ENCODE measurements at places on chromosomes 2 and 18. TPM values are rescaled to one million over a fixed set of nuclear protein-coding genes. Genes with fewer than 3 reads are reported as not detected.

GRCh38 chr18:56285387-56286065, 352.9 kb downstream of the TXNL1 start:
- no peak for DNase-seq

DNA sequence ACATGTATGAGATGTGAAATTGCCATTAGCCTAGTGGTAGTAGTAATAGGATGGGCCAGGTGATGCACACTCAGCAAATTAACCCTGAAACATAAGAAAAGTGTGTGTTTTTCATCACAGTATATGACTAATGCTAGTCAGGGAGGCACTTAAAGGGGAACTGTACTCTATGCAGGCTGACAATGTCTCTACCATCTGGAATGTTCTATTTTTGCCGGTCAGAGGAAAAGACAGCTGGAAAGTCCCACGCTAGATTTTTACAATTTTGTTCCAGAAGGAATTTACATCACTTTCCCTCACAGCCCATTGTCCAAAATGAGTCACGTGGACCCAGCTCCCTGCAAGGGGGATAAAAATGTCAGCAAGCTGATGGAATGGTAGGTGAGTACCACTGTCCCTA, 746.3 kb upstream of the CHAC2 start:
- no peak for DNase-seq

DNA sequence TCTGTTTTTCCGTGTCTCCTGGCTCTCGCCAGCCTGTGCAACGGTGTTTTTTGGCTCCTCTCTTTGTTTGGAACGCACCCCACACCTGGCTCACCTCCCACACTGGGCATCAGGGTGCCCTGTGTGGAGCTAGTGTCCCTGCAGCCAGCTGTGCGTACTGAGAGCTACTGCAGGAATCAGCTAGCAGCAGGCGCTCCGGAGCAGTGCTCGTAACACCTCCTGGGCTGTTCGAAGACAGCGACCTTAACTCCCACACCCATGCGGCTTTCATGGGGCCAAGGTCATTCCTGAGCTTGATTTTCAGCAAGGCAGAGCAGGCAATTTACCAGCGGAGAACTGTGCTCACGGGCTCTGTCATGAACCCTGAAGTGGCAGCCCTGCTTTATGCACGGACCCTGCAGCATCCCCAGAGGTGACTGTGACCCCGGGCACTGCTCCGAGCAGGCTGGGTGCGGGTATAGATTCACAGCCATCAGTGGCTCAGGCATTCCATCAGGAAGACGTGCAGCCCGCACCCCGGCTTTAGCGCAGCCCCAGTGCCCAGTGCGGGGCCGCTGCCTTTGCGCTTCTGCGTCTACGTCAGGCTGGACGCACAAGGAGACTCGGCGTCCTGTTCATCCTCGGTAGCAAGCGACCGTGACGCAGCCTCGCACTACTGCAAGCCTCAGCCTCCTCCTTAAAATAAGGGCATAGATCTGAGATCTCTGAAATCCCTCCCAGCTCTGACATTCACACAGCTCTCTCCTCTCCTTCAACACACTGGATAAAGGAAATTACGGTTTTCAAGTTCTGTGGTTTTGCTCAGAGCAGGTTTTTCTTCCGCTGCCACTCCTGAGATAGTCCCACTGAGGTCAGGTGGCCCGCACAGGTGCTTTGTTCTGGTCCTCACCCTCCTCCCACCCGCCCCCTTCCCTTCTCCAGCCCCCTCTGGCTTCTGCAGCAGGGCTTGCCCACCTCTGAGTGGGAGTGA, 58.2 kb downstream of the ADI1 start:
- no peak for DNase-seq

DNA sequence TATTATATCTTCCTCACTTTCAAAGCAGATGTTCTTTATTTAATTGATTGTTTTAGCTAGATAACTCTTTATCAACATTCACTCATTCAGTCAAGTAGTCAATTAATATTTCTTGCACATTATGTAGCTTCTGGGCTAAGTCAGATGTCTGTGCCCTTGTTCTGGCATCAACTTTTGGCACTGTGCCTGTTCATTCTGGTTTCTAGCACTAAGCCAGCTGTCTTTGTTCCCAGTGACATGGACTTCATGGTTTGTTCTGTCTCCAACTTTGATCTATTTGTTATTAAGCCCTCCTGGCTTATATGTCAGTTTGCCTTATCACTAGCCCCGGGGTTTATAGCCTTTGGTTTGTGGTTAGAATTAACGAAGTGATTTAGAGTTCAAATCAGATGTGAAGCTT, 247.9 kb upstream of the SYT4 start:
- no peak for DNase-seq

GRCh38 chr2:23823863-23824262, 103.1 kb downstream of the ATAD2B start:
- DNase-seq, result no peak

DNA sequence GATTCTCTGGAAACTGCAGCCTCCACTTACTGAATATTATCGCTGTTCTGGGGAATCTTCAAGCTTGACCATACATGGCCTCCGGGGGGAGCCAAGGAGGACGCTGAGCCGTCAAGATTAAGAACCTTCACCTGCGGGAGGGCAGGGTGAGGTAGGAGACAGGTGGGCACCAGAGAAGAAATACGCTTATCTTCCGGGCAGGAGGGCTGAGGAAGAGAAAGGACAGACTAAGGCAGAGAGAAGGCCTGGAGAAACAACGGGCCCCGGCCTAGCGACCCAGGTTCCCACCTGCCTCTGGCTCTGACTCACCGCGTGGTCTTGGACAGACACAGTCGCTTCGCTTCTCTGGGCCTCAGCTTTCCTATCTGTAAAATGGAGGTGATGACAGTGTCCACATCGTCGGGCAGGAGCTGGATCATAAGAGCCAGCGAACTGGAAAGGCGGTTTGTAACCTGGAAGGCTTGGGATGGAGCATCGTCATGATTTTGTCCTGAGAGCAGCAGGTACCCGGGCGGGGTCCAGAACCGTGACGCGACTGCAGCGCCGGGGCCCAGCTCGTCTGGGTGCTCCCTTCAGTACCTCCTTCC, 659 bp downstream of the ZNF142 start:
- peak; percentile 24 for DNase-seq

GRCh38 chr2:217271813-217272212, 411.9 kb upstream of the TNP1 start:
- DNase-seq, result no peak

DNA sequence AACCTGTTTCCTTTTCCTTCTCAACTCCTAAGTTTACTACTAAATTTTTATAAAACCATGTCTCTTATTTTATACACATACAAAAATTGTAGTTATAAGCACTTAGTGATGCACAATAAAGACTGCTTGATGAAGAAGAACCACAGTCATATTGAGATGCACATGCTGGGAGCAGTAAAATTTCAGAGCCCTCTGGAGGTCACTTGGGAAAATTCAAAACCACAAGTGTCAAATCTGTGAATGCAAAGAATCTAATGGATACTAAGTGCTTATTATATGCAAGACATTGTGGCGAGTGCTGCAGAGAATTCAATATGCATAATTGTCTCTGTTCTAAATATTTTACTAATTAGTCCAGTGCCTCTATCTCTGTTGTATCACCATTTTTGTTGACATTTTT, 180.5 kb downstream of the VWC2L start:
- no peak for DNase-seq

GRCh38 chr18:79956276-79956675, 4.8 kb upstream of the SLC66A2 start:
- no peak for DNase-seq

GRCh38 chr18:58290116-58290695, 246.2 kb downstream of the NEDD4L start:
- DNase-seq, result no peak

DNA sequence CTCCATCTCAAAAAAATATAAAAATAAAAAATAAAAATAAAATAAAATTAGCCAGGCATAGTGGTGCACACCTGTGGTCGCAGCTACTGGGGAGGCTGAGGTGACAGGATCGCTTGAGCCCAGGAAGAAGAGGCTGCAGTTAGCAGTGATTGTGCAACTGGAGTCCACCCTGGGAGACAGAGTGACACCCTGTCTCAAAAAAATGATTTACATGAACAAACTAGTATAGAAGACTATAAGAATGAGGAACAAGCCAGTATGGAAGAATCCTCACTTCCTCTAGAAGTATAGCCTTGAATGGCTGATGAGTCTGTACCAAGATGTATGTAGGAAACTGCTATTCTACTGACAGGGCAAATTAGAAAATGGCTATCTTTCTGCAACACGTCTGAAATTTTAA, 10.9 kb downstream of the YES1 start:
- no peak for DNase-seq

- DNase-seq, result no peak
These were observed 139.5 kb downstream of the HDAC4 start for GRCh38 chr2:239261356-239261755.

KHK gene
- 6.3 TPM for total RNA-seq

MAPRE3 gene
- total RNA-seq, result 5.3 TPM

RPRM gene
- not detected for total RNA-seq

SERTAD2 gene
- total RNA-seq, result 33.0 TPM

DSC2 gene
- not detected for total RNA-seq

CFAP65 gene
- total RNA-seq, result not detected

FOXI3 gene
- total RNA-seq, result not detected
